Heart right ventricle (tissue), 16 donors: ENCODE measurements at places on chromosomes 4 and X. TPM values are rescaled to one million over a fixed set of nuclear protein-coding genes. Genes with fewer than 3 reads are reported as not detected.

DNA sequence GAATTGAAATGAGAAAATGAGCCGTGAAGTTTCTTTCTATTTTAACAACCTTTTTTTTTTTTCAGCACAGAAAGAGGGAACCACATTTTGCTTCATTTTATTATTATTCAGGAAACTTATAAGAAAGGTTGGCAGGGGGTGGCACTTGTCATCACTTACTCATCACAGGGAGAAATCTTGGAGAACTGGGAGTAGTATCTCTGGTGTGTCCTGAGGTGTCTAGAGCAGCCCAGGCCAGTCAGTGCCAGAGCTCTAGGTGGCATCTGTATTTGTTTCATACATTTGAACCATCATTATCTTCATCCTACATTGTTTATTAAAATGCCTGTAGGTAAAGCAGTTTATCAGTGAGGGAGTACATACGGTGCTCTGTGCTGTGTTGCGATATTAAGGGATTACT is 43.8 kb upstream of the ARHGAP24 start:
- no peaks in the 10 kb centered on the region for H3K36me3 ChIP-seq
- H3K4me3 ChIP-seq, result no peak overlapping the region

TBX22 gene
- not detected for total RNA-seq

DNA sequence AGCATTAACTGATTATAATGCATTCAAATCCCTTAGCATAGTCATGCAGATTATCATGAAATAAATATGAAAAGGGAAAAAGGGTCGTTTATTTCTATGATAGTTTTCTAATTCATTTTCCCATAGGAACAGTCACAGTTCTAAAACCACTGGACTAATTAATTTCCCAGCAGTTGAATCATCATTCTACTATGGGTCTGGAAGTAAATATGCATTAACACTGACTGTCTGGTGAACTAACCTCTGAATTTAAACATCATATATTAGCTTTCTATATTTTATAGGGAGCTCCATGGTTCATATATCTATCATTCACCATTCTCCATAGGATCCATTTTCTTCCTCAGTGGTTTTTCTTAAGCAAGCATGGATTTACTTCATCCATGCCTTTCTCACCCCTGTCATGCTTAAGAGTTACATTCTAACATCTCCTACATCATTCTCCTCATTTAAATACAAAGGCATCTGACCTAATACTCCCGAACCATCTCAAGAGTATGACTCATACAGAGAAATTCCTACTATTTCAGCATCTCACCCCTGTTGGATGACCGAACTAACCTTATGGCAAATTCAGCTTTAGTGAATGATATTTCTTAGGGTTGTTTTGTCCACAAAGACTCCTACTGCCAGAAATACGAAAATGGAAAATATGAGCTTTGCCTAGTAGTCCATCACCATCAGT is 198.7 kb upstream of the ADAMTS3 start:
- no peak overlapping the region for H3K4me3 ChIP-seq
- no peaks in the 10 kb centered on the region for H3K36me3 ChIP-seq
- H3K4me1 ChIP-seq, result no peaks in the 10 kb centered on the region
- no peak overlapping the region for H3K27ac ChIP-seq
- H3K27me3 ChIP-seq, result no peaks in the 10 kb centered on the region

DNA sequence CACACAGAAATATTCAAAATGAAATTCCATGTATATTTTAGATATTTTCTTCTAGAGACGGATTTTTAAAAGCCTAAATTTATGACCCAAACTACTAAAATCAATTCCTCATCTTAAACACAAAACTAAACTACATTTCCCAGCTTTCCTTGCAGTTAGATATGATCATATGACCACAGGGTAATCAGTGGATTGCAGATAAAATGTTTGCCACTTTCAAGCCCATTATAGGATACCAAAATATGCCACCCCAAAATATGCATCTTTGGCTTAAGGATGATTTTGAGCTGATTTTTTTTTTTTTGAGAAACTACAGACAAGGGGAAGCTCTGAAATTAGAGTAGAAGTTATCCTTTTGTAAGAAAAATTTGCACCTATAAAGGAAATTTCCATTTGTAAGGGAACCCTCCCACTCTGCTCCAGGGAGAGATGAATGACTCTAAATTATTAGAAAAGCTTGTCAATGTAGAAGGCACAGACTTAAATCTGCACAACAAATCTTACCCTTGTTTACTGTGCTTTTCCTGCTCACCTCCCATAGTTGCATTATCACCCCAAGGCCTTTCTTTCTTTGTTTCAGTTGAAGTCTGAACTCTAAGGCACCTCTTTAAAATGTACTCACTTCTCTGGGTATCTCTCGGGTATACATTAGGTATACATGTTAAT is 503.0 kb downstream of the PDHA2 start:
- H3K27me3 ChIP-seq, result no peaks in the 10 kb centered on the region
- H3K36me3 ChIP-seq, result no peaks in the 10 kb centered on the region
- DNase-seq, result no peak

FGA gene
- 0.37 TPM for total RNA-seq

DNA sequence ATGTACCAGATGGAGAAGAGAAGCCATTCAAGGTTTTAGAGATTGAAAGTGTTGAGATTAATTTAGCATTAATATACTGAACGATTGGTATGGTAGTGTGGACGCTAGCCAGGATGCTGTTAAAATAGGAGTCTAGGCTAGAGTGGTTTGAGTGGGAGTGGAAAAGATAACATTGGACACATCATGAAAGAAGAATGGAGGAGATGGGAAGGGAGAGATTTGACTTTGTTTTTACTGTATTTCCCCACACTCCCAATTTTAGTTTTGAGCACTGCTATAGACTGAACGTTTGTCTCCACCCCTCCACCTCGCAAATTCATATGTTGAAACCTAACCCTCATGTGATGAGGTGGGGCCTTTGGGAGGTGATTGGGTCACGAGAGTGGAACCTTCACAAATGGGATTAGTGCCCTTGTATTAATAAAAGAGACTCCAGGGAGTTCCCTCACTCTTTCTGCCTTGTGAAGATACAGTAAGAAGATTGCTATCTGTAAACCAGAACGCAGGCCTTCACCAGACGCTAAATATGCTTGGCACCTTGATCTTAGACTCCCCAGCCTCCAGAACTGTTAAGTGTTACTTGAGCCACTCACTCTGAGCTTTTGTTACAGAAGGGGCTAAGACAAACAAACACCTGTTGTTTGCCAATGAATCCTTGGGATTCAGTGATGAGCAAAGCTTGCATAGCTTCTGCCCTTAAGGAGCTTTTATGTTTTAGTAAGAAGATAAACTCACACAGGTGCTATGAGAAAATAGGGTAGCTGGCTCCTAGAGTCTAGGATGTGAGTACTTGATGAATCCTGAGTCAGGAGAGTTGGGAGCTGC is 25.8 kb downstream of the USP9X start:
- peaks cover 66% of the 10 kb centered on the region for H3K4me1 ChIP-seq
- no peaks in the 10 kb centered on the region for H3K27me3 ChIP-seq
- H3K36me3 ChIP-seq, result no peaks in the 10 kb centered on the region

DRP2 gene
- total RNA-seq, result 0.04 TPM

- no peak for DNase-seq
- H3K27ac ChIP-seq, result no peak overlapping the region
- H3K36me3 ChIP-seq, result no peaks in the 10 kb centered on the region
- H3K27me3 ChIP-seq, result no peaks in the 10 kb centered on the region
Measured at GRCh38 chr4:11293866-11294265, 134.8 kb downstream of the HS3ST1 start.

- H3K4me3 ChIP-seq, result no peak overlapping the region
- H3K36me3 ChIP-seq, result no peaks in the 10 kb centered on the region
- no peak overlapping the region for H3K27ac ChIP-seq
- H3K27me3 ChIP-seq, result no peaks in the 10 kb centered on the region
Measured at GRCh38 chr4:128924951-128925350, 115.5 kb downstream of the JADE1 start.

CENPI gene
- 0.15 TPM for total RNA-seq

- DNase-seq, result no peak
- H3K36me3 ChIP-seq, result peaks cover 72% of the 10 kb centered on the region
- H3K27ac ChIP-seq, result no peak overlapping the region
- H3K4me1 ChIP-seq, result peaks cover 25% of the 10 kb centered on the region
- H3K4me3 ChIP-seq, result no peak overlapping the region
Measured at GRCh38 chr4:10075158-10075863, 41.3 kb downstream of the WDR1 start.

GRCh38 chr4:152640058-152640921 is 39.5 kb downstream of the TMEM154 start:
- no peaks in the 10 kb centered on the region for H3K27me3 ChIP-seq
- H3K36me3 ChIP-seq, result no peaks in the 10 kb centered on the region
- no peak overlapping the region for H3K4me3 ChIP-seq
- no peak for DNase-seq

- peak overlapping the region; percentile 15 for H3K4me3 ChIP-seq
- no peaks in the 10 kb centered on the region for H3K27me3 ChIP-seq
- H3K36me3 ChIP-seq, result no peaks in the 10 kb centered on the region
- H3K27ac ChIP-seq, result no peak overlapping the region
- no peak for DNase-seq
Measured at GRCh38 chr4:15809466-15809865, 31.3 kb downstream of the CD38 start.

GRCh38 chrX:1661048-1661921 is 46.4 kb downstream of the ASMT start:
- H3K27me3 ChIP-seq, result no peaks in the 10 kb centered on the region
- H3K4me3 ChIP-seq, result no peak overlapping the region
- no peak for DNase-seq
- no peaks in the 10 kb centered on the region for H3K36me3 ChIP-seq

- H3K36me3 ChIP-seq, result no peaks in the 10 kb centered on the region
- H3K27ac ChIP-seq, result no peak overlapping the region
- H3K4me1 ChIP-seq, result no peaks in the 10 kb centered on the region
Measured at GRCh38 chr4:80489798-80490197, 154.3 kb downstream of the CFAP299 start.

DNA sequence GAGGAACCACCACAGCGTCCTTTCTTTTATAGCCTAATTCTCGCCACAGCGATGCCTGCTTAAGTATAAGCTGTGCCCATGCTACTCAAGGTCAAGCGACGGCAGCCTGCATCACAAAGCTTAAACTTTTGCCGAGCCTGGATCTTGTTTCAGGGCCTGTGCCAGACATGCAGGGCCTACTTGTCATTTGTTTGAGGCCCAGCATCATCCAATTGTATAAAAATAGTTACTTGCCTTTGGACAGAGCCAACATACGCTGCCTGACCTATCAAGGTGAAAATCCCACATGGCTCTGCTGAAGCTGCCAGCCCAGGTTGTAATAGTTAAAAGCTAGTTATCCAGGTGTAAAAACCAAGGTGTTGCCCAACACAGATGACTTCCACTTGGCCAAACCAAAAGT is 107.1 kb downstream of the TMEM131L start:
- no peak overlapping the region for H3K4me3 ChIP-seq
- H3K27me3 ChIP-seq, result no peaks in the 10 kb centered on the region
- peaks cover 50% of the 10 kb centered on the region for H3K4me1 ChIP-seq
- H3K27ac ChIP-seq, result peak overlapping the region; percentile 75
- DNase-seq, result peak; percentile 67

MAGEA1 gene
- not detected for total RNA-seq

TRPC5OS gene
- total RNA-seq, result not detected

DNA sequence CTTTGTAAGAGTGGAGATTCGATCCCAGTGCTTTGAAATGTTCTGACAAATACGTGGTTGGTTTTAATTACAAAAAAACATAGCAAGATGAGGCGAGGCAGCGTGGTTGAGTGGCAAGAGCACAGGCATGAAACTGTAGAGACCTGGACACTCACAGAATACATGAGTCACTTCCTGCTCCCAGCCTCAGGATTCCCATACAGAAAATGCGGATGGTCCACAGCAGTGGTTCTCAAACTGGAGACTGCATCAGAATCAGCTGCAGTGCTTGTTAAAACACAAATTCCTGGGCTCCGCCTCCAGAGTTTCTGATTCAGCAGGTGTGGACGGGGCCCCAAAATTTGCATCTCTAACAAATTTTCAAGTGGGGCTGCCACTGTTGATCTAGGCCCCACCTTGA is 10.1 kb downstream of the OTOP1 start:
- no peak overlapping the region for H3K27ac ChIP-seq
- DNase-seq, result no peak
- no peaks in the 10 kb centered on the region for H3K4me1 ChIP-seq
- H3K4me3 ChIP-seq, result no peak overlapping the region
- no peaks in the 10 kb centered on the region for H3K36me3 ChIP-seq
- H3K27me3 ChIP-seq, result peaks cover 6% of the 10 kb centered on the region

DNA sequence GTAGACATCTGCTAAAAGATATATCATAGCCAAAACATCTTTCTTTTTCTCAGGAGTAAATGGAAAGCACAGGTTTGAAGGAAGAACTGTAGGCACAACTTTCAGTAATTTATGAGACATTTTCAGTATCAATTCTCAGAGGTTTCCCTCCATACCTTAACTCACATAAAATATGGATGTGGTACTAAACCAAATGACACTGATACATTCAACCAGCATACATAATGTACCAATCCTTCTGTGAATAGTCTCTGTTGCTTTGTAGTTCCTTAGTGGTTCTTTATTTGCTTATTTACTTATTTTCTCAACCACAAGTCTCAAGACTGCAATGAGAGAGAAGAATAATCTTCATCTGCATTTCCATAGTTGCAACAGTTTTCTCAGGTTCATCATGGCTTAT is 96.1 kb downstream of the ARHGAP24 start:
- H3K27me3 ChIP-seq, result no peaks in the 10 kb centered on the region
- DNase-seq, result no peak
- H3K4me1 ChIP-seq, result peaks cover 4% of the 10 kb centered on the region
- H3K4me3 ChIP-seq, result no peak overlapping the region

DNA sequence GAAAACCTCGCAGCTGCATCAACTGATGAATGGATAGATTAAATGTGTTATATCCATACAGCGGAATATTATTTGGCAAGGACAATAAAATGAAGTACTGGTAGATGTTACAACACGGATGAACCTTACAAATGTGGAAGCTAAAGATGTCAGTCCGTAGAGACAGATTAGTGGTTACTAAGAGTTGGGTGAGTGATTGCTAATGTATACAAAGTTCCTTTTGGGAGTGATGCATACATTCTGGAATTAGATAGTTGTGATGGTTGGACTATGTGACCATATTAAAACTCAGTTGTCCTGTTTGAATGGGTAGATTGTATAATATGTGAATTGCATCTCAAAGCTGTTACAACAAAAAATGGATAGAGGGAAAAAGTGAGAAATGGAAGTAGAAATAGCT is 2.8 kb downstream of the FIP1L1 start:
- no peak overlapping the region for H3K27ac ChIP-seq
- H3K4me1 ChIP-seq, result peaks cover 11% of the 10 kb centered on the region
- DNase-seq, result no peak
- peaks cover 12% of the 10 kb centered on the region for H3K36me3 ChIP-seq
- no peak overlapping the region for H3K4me3 ChIP-seq
- H3K27me3 ChIP-seq, result no peaks in the 10 kb centered on the region

IL15 gene
- 1.8 TPM for total RNA-seq

GRCh38 chr4:152660526-152660925 is 19.3 kb downstream of the TMEM154 start:
- H3K4me1 ChIP-seq, result peaks cover 5% of the 10 kb centered on the region
- H3K4me3 ChIP-seq, result no peak overlapping the region
- H3K27ac ChIP-seq, result no peak overlapping the region
- H3K36me3 ChIP-seq, result no peaks in the 10 kb centered on the region
- H3K27me3 ChIP-seq, result no peaks in the 10 kb centered on the region

- no peaks in the 10 kb centered on the region for H3K36me3 ChIP-seq
- peaks cover 9% of the 10 kb centered on the region for H3K4me1 ChIP-seq
- no peak overlapping the region for H3K27ac ChIP-seq
- H3K27me3 ChIP-seq, result no peaks in the 10 kb centered on the region
- no peak overlapping the region for H3K4me3 ChIP-seq
Measured at GRCh38 chr4:168584321-168584771, 87.5 kb downstream of the PALLD start.
